Fibroblast of upper back skin (primary cell): ENCODE measurements at places on chromosomes 12 and 14.

- DNase-seq: no peak
These were observed 57.0 kb upstream of the CERS5 start for GRCh38 chr12:50224026-50224692.

DNA sequence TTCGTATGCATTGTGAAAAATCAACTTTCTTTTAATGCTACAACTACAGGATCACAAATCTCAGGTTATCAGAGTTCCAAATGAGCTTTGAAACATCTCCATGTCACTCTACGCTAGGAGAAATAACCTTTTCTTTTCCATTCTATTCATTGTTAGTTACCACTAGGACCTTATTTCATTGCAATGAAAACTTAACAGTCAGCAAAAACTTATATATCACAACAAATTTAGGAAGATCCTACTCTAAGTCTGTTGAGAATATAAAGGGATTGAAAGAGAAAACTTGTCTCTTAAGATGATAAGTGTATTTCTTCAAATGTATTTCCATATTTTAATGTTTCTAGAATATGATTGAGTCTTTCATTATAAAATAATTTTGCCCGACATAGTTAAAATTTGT, 539.1 kb downstream of the TMTC2 start:
- no peak for DNase-seq

DNA sequence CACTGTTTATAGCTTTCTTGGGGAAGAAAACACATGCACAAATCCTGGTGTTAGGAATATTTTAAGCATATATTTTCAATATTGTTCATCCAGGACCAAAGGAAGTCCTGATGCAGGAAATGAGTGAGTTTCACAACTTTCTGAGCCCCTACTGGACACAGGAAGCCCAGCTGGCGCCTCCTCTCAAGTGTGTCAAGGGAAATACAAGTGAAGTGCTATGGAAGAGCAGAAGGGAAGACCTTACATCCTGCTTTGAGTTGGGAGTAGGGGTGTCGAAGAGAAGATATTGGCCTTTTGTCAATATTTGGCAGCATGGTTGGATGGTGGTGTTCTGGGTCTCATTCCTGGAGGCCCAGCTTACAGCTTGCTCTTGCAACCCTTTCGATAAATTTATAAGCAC, 66.1 kb upstream of the ZDHHC17 start:
- DNase-seq: peak; percentile 32

DNA sequence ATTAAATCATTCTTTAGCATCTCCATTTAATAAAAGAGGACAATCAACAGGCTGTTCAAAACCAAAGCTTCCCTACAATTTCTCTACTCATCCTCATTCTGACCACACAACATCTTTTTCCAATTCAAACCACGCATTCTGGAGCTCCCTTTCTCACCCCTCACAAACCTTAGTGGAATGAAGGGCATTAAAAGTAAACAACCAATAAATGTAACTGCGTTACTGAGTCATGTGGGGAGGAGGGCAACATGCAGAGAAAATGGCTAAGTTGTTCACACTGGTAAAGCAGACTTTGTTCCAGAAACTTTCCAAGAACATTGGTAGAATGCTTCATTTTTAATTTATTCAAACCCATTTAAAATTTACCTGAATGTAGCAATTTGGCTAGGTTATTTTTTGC, 19.6 kb downstream of the SOX5 start:
- DNase-seq: no peak

- no peak for DNase-seq
These were observed 83.2 kb downstream of the DAD1 start for GRCh38 chr14:22505697-22506377.

DNA sequence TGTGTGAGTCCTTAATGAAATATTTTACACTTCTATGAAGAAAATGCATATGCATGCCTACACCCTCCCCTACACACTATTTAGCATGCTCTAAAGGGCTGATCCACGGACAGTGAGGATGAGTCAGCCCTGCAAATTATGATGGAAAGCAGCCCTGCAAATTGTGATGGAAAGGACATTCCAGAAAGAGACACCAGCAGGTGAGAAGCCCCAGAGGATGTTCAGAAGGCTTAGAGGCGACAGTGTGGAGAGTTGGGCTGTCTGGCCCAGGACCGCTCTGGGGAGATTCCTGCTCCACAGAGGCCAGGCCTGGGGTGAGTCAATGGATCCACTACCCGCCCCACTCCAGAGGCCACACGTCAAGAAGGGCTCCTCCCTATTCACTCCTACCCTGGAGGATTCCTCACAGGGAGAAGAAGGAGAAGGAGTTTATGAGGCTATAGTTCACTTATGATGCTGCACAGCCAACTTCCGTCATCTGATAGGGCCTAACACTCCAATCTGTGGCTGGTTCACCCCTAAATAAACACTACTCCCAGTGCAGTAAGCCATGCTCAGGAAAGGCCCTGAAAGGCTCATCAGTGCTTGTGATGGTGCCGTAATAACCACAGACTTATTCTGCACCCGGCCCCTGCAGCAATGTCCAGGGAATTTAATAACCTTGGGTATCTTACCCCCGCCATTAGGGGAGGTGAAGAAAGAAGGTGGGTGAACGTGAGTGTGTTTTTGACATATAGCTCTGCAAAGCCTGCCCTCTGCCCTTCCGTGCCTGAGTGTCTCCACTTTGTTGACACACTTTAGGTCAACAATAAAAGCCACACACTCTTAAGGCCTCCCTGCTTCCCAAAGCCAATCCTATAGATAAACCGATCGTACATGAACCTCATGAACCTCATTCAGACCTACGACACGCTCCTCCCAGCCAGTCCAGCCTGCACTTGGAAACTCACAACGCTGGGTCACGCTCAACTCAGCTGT, 46.4 kb downstream of the CLMN start:
- peak; percentile 36 for DNase-seq

- no peak for DNase-seq
These were observed 1795.5 kb upstream of the FLRT2 start for GRCh38 chr14:83734431-83734830.

DNA sequence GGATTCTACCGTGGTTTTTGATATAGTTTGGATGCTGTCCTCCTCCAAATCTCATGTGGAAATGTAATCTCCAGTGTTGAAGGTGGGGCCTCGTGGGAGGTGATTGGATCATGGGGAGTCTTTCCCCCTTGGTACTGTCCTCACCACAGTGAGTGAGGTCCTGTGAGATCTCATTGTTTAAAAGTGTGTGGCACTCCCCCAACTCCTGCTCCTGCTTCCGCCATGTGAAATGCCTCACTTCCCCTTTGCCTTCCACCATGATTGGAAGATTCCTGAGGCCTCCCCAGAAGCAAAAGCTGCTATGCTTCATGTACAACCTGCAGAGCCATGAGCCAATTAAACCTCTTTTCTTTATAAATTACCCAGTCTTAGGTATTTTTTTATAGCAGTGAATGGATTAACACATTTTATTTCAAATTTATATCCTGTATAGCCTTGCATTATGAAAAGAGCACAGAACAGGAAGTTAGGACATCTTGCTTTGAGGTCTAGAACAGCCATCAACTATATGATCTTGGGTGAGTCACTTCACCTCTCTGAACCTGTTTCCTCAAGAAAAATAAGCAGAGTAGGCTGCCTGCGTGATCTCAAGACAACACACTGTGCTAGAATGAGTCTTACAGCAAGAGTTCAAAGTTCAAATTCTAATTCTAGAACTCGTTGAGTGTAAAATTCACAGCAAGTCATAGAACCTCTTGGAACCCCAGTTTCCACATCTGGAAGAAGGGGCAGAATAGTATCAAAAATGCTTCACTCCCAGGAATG, 160.9 kb upstream of the EEA1 start:
- peak; percentile 76 for DNase-seq

DNA sequence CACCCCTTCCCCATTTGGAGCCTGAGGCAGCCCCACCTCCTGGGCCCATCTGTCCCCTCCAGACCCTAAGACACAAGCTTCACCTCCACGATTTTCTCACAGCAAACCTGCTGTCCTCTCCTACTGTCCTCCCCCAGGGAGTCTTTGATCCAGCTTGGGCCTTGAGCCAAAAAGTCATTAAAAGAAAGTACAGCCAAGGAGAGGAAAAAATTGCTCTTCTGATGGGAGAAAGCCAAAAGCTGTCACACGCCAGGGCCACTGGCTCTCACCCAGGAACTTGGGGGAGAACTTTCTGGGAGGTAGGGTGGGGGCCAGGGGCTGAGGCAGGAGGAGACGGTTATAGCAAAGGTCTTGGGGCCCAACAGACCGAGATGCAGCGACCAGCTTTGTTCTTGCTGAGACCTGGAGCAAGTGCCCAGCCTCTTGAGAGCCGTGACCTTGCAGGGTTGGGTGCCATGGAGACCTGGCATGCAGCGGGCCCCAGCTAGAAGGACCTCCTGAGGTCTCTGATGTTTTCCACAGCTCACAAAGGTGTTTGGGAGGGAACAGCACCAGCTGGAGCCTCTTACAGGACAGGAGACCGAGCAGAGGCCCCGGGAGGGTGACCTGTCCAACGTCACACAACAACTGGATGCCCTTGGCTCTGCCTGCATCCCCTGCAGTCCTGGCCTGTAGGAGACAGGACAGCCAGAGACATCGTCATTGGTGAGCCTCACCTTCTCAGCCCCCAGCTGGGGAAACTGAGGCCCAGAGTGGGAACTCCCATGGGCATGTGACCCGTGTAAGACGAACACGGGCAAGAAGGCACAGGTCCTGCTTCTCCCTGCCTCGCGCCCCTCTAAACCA, 124.5 kb downstream of the CALM1 start:
- peak; percentile 42 for DNase-seq

GRCh38 chr14:83461521-83461920, 1927.9 kb upstream of the SEL1L start:
- DNase-seq: peak; percentile 64

DNA sequence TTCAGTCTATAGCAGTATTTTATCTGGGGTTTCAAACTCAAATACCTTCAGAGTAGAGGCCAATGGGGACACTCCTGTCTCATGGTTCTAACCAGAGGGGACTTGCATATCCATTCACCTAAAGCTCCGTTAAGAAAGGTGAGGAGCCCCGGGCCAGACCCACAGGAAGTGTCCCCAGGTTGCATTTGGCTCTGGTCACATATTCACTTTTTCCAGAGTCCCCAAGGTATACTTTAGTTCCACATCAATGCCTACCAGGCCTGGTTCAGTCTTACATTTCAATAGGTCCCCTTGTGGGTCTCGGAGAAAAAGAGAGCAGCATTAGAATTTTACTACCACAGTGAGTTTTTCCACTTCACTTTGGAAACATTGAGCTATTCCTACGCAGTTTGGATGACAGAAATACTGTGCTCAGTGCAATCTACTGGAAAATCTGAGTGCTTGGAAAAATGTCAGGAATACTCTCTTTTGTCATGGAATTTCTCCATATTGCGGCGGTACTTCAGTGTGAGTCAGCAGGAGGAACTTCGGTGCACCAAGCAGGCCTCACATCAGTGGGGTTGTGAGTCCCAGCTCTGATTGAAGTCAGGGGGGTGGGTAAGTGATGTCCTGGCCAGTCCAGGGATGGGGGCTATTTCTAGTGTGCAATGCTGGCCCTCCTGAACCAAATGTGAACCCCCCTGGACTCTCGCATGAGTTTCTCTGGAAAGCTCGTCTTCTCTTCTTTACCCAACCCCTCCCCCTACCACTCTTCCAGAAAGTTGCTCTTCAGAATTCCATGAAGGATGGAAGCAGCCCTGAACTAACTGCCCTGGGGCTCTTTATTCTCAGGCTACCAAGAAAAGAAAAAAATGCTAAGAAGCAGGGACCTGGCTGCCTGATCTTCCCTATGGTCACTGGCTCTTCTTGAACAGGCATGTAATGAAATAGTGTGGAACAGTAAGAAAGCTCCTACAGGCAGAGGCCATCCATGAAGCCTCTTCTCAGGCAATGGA, 184.7 kb downstream of the PRKCH start:
- peak; percentile 93 for DNase-seq

- peak; percentile 89 for DNase-seq
These were observed at the start of gene MDM2 for GRCh38 chr12:68807576-68808387. Gene MDM2, plus strand, starts transcription at chr12:68808177. Its CDS starts 301 bp downstream, at chr12:68808478.

DNA sequence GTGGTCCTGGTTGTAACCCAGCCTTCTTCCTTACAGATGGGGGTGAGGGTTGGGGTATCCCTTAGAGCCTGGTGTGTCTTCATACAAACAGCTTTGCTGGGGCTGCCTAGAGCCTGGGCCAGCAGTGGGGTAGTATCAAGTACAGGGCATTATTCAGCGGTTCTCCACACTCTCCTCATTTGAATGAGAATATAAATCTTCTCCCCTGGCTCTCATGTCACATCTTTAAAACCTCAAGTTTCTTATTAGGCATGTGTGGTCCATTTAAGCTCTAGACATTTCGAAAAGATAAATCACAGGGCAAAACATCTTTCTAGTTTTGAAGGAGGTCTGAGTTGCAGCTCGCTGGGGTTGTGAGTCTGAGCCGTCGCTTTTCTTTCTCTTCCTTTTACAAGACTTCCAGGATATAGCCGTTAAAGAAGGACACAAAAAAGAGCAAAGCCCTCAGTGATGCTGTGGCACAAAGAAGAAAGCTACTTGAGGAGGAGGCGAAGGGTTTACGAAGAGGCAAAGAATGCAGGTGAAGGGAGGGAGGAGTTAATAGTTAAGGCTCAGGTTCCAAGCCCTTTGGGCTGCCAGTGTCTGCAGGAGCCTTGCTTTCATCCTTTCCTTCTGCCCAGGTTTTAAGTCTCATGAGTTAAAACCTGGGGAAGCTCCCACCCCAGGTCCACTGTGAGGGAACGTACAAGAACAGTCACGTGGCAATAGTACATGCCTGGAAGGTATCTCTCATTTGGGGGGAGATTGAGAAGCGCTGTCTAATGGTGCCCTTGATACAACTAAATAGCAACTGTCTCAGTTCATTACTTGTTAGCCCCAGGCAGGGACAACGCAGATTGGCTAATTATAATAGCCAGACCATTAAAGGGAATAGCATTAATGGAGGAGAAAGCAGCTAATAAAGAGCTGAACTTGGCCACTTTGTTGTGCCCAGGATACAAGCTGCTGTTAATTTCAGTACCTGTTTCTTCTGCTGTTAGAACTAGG, 94.2 kb downstream of the ETV6 start:
- peak; percentile 68 for DNase-seq

DNA sequence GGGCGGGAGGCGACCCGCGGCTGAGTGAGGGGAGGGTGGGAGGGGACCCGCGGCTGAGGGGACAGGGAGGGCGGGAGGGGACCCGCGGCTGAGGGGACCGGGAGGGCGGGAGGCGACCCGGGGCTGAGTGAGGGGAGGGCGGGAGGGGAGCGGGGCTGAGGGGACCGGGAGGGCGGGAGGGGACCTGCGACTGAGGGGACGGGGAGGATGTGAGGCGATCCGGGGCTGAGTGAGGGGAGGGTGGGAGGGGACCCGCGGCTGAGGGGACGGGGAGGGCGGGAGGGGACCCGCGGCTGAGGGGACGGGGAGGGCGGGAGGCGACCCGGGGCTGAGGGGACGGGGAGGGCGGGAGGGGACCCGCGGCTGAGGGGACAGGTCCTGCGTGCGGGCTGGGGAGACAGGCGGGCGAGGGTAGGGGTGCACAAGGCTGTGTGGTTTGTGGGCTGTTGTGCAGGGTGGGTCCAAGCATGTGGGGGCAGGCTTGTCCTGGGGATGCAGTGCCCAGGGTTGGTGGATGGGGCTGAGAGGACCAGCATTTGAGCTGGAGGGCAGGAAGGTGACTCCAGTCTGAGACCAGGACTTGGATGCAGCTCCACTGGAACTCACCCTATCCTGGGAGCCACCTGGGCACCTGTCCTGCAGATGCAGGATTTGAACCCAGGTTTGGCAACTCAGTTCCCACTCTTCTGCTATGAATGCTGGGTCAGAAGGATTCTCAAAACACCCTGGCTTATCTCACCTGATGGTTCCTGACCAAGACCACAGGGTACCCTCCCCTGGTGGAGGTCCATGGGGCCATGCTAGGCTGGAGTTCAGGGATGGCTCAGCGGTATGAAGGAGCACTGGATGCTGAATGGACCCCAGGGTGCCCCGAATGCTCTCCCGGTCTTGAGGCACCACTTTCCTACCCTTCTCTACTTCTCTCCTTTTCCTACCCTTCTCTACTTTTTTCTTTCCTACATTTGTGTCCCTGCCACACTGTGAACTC, 9.4 kb downstream of the PLD4 start:
- no peak for DNase-seq

GRCh38 chr12:51381226-51382079, 9.8 kb downstream of the GALNT6 start:
- peak; percentile 50 for DNase-seq
